CD4-positive, alpha-beta T cell treated with Interferon alpha-2 for 1 hour (primary cell): ENCODE measurements at places on chromosomes 7 and 10.

DNA sequence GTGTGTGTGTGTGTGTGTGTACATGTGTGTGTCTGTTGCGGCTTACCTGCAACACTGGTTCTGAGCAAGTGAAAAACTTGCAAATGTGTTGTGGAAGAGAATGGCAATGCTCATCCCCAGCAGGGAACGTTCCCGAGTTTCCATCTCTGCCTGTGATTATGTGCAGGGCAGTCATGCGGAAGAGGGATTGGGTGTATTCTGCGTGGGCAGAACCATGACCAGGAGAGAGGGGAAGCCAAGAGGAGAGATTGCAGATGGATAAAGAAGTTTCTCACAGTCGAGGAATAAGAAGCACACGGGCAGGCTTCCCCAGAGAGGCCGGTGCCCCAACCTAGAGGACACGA is 99.9 kb downstream of the CTBP2 start:
- no peak for DNase-seq

DNA sequence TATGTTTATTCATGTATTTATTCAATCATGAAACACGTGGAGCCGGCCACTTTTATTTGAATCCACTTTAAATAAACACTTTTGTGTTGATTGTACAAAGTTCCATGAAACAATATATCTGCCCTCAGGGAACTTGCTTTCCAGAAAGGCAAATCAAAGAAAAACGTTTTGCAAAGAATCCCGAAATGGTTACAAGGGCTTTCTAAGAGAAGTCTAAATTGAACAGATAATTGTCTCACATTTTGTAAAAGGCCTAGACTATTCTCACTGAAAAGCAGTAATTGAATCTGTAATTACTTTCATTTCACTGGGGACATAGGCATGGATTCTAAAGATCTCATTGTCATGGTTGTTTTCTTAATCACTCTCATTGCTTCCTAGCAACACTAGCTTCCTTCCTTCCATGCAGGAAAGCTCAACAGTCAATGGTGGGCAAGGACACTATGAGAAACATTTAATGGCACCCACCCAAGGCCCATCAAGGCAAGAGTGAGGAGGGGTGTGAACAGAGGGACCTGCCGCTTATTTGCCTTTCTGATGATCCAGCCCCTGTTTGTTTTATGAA is 622.4 kb upstream of the C7orf33 start:
- no peak for DNase-seq

DNA sequence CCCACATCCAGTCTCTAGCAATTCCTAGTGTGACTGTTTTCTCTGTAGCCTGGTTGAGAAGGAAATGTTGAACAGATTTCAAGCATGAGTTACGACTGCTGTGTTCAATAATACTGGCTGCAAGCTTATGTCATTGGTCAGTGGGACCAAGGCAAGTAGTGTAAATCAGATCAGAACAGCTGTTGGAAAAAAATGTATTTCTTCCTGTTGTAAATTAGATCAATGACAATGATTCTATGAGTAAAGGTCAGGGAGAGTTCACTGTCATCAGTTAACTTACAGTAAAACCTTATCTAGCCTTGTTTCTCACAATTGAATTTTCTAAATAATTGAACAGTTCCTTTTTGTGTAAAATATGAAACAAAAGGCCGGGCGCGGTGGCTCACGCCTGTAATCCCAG is 6.7 kb downstream of the OTUD1 start:
- DNase-seq: no peak

DNA sequence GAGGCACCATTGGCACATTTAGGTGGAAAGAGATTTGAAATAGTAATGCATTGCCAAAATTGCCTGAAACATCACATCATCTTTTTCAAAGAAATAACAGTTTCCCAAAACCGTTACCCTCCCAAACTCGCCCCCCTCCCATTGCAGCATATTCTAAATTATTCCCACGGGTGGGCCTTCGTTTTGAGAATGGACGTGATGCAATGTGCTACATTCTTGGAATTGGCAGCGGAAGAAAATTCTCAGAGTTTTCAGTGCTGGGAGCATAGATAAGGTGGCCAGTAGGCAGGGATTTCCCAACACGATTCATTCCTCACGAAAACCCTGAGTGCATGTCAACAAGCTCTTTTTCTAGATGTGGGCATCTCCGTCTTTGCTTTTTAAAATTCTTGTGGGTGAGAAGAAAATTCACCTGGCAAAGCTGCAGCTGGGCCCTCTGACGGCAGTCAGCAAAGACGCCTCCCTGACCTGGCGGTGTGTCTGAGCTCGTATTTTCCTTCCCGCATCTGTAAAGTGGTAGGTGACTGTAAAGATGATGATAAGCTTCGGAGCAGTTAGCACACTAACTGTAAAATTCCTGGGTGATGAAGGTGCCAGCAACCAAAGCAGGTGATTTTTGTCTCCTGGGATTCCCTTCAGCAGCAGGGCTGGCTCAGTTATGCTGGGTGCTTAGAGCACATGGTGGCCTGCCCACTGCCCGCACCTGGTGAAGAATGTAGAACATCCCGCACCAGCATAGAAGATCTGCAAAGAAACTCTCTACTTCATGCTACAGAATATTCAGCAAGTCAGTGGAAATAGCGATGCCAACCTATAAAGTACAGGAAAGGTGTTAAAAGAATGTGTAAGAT is 141.9 kb upstream of the KLF6 start:
- DNase-seq: no peak

- no peak for DNase-seq
These were observed 107.2 kb downstream of the SPDYE5 start for GRCh38 chr7:75599244-75599781.

DNA sequence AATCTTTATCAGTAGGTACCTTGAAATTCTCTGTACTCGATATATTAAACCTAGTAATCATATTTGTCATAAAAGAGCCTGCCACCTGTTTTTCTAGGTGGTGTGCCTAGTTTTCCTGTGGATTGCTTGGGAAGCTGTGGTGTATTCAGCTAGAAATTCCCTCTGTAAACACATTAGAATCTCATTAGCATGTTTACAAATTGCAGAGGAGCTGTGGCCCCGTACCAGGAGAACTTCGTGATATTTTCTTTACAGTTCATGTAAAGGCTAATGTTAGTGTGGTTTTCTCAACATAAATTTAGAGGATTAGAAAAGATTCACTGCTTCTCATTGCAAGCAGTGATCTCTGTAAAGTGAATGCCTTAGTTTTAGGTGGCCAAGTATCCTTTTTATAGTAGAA is 144.7 kb downstream of the CCSER2 start:
- DNase-seq: no peak

DNA sequence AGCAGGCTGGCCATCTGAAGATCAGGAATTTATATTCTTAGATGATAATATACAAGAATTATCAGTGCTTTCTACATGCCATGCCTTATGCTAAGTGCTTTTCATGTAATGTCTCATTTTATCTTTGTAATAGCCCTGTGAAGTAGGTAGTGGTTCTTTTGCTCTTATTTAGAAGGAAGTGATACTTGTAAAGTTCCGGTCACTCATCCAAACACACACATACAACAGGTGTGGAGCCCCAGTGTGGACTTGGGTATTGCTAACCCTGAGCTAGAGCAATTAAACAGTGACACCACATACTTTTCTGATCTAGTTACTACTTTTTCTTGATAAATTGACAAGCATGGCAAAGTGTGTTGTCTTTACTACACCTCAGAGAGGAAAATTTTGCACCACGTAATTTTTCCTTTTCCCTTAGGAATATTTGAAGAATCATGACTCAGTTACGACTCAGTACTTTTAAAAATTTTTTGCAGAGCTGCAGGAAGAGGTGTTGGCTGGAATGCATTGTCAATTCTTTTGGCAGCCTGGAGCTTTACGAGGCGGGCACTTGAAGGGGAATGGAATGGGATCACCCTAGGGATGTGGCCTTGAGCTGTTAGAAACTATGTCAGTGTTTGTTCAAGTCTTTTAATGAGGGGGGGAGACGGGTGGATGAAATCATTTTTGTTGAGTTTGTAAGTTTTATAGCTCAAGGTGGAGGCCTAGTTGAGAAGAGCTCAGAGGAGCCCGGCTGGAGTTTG is 212.5 kb upstream of the CELF2 start:
- no peak for DNase-seq

DNA sequence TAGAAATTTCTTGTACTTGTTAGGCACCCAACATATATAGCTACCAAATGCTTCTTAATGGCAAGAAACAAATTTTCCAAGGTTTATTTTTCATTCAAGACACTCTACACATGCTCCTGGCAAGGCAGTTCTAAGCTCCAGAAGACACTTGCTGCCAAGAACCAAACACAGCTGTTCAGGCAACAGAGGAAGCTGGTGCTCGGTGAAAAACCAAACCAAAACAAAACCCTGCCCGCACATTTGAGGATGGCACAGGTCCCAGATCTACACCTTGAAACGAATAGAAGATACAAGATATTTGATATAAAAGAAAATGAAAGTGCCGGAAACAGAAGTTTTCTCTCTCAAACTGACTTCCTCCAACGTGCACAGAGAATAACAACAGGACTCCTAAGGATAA is 4.9 kb upstream of the DNTT start:
- DNase-seq: peak; percentile 11
